EH (cell line): ENCODE measurements at places on chromosomes 3 and 15.

- no peak for DNase-seq
Measured at GRCh38 chr3:143628971-143629370, 219.3 kb downstream of the SLC9A9 start.

DNA sequence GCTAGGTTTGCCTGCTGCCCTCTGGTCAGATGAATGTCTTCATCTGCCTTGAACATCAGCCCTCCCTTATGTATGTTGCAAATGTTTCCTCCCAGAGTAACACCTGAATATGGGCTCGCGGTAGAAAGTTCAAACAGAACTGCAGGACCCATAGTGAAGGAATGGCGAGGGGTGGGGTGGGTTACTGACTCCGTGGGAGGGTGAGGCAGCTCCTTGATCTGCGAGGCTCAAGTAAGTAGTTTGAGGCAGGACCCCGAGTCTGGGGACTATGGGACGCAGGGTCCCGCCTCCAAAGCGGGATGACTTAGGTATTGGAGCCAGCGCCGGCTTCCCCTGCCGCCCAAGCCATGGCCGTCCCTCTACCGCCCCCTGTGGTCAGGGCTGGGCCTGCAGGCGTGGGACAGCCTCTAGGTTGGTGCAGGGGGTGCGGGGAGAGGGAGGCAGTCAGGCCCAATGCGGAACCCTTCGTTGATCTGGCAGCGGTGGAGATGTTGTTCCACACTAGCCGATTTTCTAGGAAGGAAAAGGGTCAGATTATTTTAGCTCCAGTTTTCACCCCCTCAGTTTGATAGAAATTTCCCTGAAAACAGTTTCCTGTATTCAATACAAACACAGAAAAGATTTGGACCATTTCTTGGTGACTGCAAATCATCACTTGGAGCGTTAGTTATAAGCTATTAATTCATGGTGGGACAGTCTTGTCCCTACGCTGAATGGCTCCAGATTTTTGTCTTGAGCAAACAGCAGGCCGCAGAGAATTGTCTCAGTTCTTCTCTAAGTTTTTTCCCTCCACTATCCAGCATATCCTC is 72.3 kb downstream of the CORO2B start:
- DNase-seq = peak; percentile 40

DNA sequence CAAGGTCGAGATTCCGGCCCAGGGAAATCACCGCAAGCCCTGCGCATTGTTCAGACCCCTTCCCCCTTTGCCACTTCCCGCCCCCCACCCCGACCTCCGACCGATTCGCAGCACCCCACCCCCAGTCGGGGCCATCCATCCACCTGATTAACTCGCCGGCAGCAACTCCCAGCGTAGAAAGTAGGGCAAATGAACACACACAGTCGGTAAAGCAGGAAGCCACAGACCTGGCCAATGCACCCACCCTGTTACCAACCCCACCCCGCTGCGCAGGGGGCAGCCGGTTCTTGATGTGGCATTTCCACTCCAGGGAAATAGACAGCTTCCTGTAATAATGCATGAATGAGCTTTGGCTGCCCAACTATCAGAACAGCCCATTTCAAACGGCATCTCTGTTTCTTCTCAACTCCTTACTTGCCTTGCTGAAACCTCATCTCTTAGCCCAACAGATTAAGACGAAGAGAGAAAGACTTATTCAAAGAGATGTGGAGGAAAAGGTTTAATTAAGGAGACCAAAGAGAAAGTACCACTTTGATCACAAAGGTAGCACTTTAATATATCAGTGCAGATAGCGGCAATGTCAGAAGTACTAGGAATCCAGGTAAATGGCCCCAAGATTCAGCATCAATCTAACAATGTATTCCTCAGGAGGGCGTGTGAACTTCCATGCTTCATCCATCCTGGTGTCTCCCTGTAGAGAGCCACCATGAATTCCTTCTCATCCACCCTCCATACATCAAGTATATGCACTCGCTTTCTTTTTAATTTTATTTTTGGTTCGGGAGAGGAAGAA is 1.9 kb downstream of the TNIK start:
- no peak for DNase-seq

GRCh38 chr3:134407239-134407625 is 33.0 kb upstream of the AMOTL2 start:
- peak; percentile 74 for DNase-seq

GRCh38 chr15:28975766-28976179 is 90.0 kb downstream of the APBA2 start:
- DNase-seq = peak; percentile 71

DNA sequence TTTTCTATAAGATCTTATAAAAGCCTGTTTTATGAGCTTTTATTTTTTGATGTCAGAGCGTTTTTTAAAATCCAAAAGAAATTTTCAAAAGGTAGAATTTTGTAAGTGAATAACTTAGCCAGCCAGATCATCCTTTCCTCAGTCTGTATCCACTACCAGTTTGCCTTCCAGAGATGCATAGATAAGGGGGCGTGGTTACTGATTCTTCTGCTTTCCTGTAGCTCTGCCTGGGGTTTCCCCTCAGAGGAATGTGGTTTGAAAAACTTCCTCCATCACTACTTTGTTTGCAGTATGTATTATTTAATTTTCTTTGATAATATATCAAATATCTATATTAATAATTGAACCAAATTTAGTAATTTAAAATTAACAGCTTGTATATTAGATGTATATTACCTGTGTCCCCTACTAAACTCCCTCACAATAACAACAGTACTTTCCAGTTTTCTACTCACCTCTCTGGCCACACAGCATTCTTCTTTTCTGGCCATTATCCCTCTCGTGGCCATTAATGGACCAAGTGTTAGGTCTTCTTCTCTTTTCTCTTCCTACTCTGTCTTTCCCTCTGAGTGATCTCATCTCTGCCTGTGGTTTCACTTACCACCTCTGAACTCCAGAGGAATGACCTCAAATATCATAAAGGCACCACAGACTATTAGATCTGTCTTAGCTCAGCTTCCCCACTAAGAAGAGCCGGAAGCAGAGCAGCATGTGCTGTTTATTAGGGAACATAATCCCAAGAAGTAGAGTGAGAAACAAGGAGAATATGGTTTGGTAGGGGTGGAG is 239.7 kb downstream of the UBE2E2 start:
- DNase-seq = peak; percentile 68

DNA sequence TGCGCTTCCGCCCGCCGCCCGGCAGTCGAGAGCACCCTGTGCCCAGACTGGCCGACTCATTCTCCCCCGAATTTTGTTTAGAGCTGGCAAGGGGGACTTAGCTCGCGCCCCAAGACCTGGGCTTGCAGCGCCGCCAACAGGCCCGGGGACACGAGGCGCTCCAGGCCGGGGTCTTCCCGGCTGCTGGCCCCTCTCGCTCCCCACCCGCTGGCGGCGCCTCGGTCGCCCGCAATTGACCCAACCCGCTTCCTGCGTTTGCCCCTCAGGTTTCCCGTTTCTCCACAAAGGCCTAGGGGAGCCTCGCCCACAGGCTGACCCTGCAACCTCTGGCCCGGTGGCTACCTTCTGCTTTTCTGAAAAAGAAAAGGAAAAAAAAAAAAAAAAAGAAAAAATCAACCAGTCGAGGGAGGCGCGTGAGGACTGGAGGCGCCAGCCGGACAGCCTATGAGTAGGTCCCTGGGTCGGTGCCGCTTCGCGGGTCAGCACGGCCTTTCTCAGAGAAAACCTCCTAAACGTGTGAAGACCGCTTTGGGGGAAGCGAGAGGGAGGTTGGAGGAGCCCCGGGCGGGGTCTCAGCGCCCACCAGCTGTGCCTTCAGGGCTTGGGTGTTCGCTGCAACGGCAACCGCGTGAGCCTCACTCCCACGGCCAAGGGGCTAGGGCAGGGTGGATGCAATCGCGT is 7.2 kb downstream of the FOXL2 start:
- no peak for DNase-seq

DNA sequence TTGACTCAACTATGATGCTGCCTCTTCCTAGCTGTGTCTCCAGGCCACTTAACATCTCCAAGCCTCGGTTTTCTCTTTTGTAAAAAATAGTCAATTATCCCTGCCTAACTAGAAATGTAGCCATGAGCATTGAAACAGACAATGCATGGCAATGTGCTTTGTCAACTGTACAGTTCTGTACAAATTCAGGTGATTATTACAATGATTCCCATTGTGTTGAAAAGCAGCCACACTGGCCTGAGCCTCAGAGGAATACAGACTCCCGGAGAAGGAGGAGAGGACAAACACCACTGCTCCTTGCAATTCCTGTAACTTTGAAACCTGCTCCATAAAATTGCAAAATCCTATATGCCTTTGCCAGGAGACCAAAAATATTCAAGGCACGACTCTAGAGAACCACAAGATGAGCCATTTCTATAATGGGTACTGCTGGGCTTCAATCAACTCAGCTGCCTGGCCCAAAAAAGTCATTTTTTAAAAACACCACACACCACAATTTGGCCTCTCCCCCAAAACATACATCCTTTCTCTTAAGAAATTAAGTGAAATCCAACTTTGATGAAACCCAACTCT is 28.6 kb downstream of the DAPK2 start:
- DNase-seq = peak; percentile 47

GRCh38 chr3:46858456-46858855 is 4.8 kb downstream of the MYL3 start:
- no peak for DNase-seq

DNA sequence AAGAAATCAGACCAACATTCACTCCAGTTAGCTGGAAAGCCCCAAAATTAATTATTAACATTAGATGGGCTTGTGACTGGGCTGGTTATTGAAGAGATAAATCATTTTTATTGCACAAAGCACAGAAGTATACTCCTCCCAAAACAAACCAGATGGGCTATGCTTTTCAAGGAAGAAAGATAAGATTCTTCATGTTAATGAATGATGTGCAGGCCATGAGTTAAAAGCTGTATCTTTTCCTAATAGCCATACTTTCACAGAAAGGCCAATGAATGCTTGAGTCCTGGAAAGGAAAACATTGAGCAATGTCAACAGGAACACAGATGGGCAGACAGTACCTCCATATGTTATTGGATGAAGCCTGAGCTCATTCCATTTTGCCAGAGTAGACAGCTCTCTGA is 55.4 kb downstream of the OCA2 start:
- DNase-seq = no peak

GRCh38 chr3:117657278-117657677 is 947.7 kb downstream of the TUSC7 start:
- no peak for DNase-seq

DNA sequence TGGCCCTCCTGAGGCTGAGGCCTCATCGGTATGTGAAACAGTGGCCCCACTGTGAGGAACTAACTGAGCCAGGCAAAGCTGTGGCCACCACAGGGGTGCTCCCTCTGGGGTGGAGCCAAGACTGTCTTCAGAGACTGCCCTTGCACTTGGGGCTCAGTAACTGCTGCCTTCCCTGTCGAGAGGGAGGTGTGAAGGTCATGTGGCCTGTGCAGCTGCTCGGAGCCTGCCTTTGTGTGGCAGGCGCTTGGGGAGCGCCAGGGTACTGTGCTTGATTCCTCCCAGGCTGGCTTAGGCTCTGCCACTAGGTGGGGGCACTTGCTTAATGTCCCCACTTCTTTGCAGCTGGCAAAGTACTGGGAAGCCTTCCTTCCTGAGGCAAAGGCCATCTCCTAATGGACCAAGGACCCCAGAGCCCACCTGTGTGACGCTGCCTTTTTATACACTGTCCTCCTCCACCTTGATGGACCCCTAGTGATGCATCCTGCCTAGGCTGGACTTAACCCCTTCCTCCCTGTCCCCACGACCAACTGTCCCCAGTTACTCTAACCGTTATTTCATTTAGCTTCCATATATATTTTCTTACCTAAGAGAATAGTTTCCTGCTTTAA is 14.2 kb upstream of the SNX22 start:
- DNase-seq = no peak

DNA sequence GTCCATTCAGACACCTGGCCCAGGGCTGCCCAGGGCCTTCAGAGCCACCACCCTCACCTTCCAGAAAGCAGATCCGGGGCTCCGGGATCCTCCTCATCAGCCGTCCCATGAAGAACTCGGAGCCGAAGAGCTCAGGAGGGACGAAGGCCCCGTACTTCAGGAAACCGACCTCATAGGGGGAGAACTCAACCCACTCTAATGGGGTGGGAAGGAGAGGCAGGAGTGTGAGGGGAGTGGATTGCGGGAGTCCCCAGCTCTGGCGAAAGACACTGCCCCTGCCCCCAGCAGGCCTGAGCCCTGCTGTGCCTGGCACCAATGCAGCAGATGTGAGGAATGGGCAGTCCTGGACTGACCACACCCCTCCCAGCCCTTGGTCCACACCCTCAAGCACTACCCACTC is 22.6 kb downstream of the PLA2G4D start:
- DNase-seq = no peak

GRCh38 chr15:36358094-36358493 is 221.3 kb upstream of the CDIN1 start:
- peak; percentile 90 for DNase-seq

DNA sequence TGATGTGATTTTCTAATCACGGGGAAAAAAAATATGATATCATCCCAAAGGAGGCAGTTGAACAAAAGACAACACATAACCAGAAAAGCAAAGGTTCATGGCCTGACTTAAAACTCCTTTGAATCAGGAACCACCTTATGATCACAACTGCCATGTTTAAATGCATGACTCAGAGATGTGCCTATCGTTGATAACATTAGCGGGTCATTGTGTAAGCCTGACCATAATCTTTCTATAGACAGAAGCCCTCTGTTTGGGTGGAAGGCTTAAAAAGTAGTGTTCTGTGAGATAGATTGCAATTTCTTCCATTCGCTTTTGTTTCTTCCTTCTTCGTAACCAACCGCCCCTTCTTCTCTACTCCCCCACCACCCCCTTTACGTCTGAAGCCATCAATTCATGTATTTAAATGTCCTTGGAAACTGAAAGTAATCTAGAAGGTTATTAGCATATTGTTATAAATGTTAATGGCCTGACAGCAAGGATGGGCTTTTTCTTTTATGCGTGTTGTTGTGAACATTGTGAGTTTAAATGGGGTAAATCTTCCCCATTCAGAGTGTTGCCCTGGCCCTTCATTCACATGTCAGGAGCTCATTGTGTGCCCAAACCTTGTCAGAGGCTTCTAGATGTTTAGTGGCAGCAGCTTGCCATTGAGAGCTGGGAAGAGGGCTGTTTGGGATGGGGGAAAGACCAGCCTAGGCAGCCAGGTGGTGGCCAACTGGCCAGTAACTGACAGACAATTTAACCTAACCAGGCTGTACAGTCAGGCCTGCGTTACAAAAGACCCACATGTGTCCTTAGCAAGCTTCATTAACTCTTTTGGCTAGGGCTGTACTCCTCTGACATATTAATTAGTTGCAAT is 64.5 kb downstream of the EPHA3 start:
- no peak for DNase-seq

DNA sequence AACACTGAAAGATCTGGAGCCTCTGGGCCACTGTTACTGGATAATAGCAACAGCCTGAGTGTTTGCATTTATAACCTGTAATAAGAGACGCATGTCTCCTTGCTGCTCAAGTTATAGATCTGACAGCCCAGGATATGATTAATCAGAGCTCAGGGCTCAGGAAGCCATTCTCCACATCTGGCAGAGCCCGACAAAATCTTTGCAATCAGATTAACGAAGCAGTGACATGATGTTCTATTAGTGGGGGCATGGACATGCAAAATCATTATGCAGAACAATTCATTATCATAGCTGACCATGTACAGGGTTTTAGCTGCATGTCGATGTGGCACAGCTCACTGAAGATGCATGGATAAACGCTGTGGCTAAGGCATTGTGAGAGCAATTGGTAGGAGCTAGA is 730.3 kb downstream of the ZNF385D start:
- DNase-seq = no peak
